ENCODE measurements at places on chromosomes 13 and 19.

DNA sequence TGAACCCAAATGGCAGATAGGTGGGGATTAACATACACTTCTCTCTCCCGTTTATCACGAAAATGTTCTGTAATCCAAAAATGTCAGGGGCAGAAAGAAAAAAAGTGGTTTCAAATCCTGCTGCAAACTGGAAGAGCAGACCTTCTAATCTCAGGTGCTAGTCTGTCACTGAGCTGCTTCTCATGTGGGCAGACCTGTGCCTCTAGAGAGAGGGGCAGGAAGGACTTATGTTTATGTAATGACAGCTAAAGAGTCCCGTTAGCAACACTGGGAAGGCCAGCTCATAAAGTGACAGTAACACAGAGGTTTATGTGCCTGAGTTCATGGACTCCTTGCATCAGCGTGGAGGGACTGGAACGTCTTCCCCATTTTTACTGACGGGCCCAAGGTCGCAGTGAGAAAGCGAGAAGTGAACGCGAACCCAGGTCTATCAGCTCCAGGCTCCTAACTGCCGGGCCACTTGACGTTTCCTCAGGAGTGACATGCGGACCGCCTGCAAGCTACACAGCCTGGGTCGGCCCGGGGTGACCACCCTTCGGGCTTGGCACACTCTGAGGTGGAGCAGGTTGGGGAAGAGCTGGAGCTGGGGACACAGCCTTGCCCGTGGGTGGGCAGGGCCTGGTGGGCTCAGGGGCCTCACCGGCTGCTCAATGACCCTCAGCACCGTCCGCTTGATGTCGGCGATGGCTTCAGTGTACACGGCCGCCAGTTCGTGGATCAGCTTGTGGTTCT lies 9.6 kb upstream of the RSPH6A start:
- DNase-seq, result no peak

- DNase-seq, result peak; percentile 40
Measured at GRCh38 chr19:10961073-10961860, 437 bp downstream of the SMARCA4 start.

GRCh38 chr19:7968796-7969554 lies 25.5 kb upstream of the TIMM44 start:
- DNase-seq, result no peak

- no peak for DNase-seq
Measured at GRCh38 chr13:27796544-27797227, 4.4 kb downstream of the GSX1 start.

DNA sequence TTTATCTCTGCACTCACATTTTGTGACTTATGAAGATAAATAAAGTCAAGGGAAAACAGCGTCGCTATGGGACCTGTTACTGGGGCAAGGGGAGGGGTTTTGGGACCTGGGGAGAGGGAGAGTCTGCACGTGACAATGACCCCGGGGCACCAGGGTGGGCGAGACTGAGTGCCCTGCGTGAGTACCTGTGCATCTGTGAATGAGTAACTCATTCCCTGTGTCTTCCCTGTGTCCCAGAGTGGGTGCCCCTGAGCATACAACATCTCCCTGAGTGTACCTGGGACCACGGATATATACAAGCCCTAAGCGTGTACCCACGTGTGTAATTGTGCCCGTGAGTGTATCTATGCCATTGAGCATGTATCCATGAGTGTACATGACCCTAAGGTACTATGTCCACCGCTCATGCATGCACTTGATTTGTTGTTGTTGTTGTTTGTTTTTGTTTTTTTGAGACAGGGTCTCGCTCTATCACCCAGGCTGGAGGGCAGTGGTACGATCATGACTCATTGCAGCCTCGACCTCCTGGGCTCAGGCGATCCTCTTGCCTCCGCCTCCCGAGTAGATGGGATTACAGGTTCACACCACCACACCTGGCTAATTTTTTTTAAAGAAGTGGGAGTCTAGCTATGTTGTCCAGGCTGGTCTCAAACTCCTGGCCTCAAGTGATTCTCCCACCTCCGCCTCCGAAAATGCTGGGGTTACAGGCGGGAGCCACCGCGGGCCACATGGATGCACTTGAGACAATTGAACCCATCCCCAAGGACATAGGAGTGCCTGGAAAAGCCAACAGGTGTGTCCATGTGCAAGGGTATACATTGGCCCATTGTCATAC lies 645 bp upstream of the TRAPPC5 start:
- no peak for DNase-seq

GRCh38 chr19:40184273-40184672 lies 7.0 kb upstream of the MAP3K10 start:
- no peak for DNase-seq

- no peak for DNase-seq
Measured at GRCh38 chr13:96762876-96763275, 231.4 kb downstream of the OXGR1 start.

DNA sequence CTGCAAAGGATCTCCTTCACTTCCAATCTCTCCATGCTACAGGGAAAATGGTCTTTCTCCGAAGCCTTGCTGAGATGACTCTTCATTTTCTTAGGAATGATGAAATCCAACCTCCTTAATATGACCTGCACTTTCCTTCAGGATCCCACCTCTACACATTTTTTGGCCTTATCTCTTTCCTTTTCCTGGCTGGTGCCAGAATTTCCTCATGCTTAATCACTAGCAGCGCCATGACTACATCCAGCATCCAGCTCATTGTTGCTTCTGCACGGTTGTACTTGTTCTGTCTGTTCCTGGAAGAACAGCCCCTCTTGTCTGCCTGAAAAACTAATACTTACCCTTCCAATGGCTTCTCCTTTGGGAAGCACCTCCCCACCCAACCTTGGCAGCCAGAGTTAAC lies 68.4 kb downstream of the TEX26 start:
- no peak for DNase-seq

DNA sequence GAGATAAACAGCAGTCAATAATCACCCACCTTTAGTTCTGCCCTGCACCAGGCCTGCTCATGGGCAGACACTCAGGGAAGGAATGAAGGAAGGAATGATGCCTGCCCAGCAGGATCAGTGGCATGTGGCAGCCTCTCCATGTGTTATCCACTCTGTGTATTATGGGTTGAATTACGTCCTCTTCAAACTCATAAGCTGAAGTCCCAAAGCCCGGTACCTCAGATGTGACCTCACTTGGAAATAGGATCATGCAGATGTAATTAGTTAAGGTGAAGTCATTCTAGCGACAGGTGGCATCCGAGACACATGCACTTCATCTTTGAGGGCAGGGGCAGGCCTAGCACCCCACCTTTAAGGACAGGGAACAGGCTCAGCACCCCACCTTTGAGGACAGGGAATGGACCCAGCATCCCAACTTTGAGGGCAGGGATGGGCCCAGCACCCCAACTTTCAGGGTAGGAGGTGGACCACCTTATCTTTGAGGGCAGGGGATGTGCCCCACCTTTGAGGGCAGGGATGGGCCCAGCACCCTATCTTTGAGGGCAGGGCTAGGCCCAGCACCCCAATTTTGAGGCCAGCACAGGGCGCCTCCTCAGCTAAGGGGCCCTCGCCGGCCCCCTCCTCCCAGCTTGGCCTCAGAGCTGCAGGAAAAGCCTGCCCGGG lies 127.6 kb downstream of the URI1 start:
- peak; percentile 71 for DNase-seq

DNA sequence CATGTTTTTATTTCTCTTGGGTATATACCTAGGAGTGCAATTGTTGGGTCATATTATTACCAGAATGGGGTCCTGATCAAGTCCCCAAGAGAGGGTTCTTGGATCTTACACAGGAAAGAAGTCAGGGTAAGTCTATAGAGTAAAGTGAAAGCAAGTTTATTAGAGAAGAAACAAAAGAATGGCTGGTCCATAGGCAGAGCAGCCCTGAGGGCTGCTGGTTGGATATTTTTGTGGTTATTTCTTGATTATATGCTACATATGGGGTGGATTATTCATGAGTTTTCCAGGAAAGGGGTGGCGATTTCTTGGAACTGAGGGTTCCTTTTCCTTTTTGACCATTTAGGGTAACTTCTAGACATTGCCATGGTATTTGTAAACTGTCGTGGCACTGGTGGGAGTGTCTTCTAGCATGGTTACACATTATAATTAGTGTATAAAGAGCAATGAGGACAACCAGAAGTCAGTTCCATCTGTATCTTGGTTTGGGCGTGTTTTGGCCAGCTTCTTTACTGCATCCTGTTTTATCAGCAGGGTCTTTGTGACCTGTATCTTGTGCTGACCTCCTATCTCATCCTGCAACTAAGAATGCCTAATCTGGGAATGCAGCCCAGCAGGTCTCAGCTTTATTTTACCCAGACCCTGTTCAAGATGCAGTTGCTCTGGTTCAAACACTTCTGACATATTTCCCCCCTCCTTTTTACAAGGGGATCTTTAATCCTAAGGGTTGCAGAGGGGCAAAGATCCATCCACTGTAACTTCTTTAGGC lies 41.1 kb downstream of the CEACAM1 start:
- no peak for DNase-seq

DNA sequence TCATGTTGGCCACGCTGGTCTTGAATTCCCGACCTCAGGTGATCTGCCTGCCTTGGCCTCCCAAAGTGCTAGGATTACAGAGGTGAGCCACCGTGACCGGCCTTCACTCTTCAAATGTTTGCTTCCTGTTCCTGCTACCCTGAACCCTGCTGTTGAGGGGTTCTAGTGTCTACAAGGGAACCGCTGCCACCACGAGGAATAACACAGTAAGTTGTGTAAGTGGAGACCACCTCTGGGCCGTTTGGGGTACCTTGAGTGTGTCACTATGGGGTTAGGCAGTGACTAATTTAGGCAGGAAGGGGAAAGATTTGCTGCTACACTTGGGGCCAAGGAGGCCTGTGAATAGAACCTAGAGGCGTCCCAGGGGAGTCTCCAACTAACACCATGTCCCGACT lies 2.2 kb upstream of the MYADM start:
- no peak for DNase-seq

Measured in NCI-H82 (cell line).